Colonic mucosa (tissue), 4 donors: ENCODE measurements at places on chromosomes 2 and 18.

DNA sequence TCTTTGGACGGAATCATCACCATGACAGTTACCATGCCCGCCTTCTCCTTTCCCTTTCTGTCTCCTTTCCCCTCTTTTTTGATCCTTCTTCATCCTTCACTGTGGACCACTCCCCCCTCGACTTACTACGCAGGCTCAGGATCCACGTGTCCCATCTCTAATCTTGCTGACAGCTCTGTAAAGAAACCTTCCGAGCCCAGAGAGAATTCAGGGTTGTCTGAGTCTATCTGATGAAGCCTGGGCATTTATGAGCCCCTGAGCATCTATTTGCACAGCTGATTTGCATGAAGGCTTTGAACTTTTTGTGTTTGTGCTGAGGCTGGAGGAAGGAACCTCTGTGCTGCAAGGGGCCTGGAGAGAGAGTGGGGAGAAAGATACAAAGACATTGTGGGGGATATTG is 50.7 kb downstream of the CIB4 start:
- H3K27ac ChIP-seq, result no peak overlapping the region
- no peak overlapping the region for H3K4me3 ChIP-seq
- H3K4me1 ChIP-seq, result no peaks in the 10 kb centered on the region
- no peak for DNase-seq
- H3K27me3 ChIP-seq, result no peaks in the 10 kb centered on the region
- H3K36me3 ChIP-seq, result no peaks in the 10 kb centered on the region

DNA sequence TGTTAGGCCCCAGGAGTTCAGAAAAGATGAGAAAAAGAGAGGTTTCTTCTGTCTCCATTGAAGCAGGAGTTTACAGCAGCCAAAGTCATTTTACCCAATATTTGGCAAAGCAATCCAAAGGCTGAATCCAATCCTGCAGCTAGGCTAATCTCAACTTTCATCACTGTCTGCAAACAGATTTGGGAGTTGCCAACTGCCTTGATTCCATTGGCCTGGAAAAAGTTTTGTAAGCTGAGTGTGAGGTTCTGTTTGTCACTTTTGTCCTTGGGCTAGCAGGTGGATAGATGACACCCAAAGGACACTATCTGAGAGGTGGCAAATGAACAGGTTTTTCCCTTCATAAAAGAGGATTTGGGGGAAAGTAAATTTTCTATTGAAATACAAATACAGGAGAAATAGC is 56.6 kb upstream of the SETBP1 start:
- no peaks in the 10 kb centered on the region for H3K27me3 ChIP-seq
- no peaks in the 10 kb centered on the region for H3K4me1 ChIP-seq
- DNase-seq, result no peak

DNA sequence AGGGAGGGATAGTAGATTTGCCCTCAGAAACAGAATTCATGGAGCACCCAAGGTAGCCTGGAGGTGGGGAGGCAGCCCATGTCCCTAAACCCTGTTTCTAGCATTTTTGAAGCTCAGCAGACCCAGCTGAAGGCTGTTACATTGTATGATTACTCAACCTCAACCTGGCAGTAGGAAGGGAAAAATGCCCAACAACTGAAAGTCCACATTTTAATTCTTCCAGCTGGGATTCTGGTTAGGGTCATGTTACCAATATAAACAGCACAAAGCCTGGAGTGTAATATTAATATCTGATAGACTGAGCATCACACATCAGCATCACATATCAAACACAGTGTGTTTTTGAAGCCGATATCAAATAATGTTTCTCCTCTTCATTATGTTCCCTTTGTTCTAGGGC is 437.0 kb downstream of the HRH4 start:
- H3K36me3 ChIP-seq, result no peaks in the 10 kb centered on the region
- H3K4me1 ChIP-seq, result no peaks in the 10 kb centered on the region
- no peaks in the 10 kb centered on the region for H3K27me3 ChIP-seq

GRCh38 chr2:192544371-192544955 is 349.7 kb upstream of the TMEFF2 start:
- no peak overlapping the region for H3K4me3 ChIP-seq
- H3K27ac ChIP-seq, result no peak overlapping the region
- H3K36me3 ChIP-seq, result no peaks in the 10 kb centered on the region
- no peaks in the 10 kb centered on the region for H3K4me1 ChIP-seq
- DNase-seq, result no peak
- H3K27me3 ChIP-seq, result no peaks in the 10 kb centered on the region

DNA sequence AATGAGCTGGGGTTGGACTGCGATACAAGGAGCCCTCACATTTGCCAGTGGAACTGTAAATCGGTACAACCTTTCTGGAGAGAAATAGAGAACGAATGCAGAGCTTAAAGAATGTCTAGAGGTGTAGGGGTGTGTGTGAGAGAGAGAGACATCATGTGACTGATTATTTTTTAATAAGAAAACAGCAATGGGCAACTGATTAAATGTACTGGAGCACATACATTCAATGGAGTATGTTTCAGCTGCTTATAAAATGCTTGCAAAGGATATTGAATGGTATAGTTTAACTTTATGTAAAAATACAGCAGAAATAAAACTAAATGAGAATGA is 391 bp upstream of the TMEM17 start:
- H3K36me3 ChIP-seq, result no peaks in the 10 kb centered on the region
- H3K27ac ChIP-seq, result peak overlapping the region; percentile 77

DNA sequence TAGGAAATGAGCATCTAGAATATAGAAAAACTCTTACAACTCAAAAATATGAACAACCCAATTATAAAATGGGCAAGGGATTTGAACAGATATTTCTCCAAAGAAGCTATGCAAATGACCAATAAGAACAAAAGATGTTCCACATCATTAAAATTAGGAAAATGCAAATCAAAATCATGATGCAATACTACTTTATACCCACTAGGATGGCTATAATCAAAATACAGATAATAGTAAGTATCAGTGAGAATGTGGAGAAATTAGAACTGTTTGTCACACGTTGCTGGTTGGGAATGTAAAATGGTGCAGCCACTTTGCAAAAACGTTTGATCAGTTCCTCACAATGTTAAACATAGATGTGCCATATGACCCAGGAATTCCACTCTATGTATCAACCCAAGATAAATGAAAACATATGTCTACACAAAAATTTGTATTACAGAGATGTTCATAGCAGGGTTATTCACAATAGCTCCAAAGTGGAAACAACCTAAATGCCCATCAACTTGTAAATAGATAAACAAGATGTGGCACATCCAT is 558.4 kb downstream of the SLC4A3 start:
- no peaks in the 10 kb centered on the region for H3K36me3 ChIP-seq
- no peaks in the 10 kb centered on the region for H3K4me1 ChIP-seq
- no peak overlapping the region for H3K4me3 ChIP-seq
- H3K27ac ChIP-seq, result no peak overlapping the region
- H3K27me3 ChIP-seq, result no peaks in the 10 kb centered on the region

DNA sequence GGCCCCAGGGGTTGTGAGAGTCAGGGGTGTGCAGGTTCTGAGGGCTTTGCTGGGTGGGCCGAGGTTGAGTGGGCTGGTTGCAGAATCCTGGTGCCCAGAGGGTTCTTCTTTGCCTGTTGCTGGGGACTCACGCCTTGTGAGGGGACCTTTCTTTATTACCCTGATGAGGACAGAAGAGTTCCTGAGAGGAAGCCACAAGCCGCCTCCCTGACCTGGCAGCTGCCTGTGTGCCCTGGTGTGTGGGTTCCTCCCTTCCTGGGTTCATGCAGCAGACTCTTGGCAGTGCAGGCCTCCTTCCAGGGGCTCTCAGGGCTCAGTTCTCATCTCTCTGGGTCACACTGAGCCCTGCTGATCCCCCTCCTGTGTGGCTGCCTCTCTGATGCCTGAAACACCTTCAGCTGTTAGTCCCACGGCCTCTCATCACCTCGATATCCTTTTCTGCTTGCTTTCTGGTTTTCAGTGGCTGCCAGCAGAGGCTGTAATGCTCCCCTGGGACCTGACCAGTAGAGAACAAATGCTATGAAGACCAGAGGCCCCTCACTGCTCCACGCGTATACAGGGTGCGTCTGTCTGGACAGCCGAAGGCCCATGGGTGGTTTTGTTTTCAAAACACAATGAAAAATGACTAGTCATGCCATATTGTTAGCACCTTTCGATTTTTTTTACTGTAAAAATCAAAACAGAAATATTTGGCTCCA is 191.3 kb downstream of the AGAP1 start:
- H3K27ac ChIP-seq, result no peak overlapping the region
- H3K36me3 ChIP-seq, result no peaks in the 10 kb centered on the region
- H3K27me3 ChIP-seq, result no peaks in the 10 kb centered on the region
- DNase-seq, result no peak
- peaks cover 13% of the 10 kb centered on the region for H3K4me1 ChIP-seq

DNA sequence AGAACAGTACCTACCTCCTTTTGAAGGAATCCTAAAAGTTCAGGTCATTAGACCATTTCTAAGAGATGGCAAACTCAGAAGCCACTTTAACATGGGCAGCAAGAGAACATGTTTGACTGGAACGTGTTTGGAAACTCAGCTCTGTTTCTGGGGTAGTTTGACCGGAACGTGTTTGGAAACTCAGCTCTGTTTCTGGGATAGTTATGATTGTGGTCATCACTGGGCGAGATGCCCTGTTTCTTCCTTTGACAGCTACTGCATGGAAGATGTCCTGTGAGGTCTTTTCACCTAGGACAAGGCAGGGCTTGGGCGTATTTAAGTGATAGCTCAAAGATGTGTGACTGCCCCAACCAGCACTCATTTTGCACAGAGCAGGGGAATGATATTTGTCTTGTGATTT is 19.9 kb upstream of the SERPINB13 start:
- no peak overlapping the region for H3K27ac ChIP-seq
- no peaks in the 10 kb centered on the region for H3K4me1 ChIP-seq
- H3K36me3 ChIP-seq, result no peaks in the 10 kb centered on the region
- no peak for DNase-seq

- no peak for DNase-seq
- no peaks in the 10 kb centered on the region for H3K27me3 ChIP-seq
- no peaks in the 10 kb centered on the region for H3K4me1 ChIP-seq
- H3K27ac ChIP-seq, result no peak overlapping the region
Observed at GRCh38 chr18:73645160-73645715, 502.4 kb downstream of the FBXO15 start.

GRCh38 chr2:9590641-9591040 is 35.0 kb upstream of the ADAM17 start:
- no peak overlapping the region for H3K4me3 ChIP-seq
- DNase-seq, result no peak
- no peak overlapping the region for H3K27ac ChIP-seq
- H3K27me3 ChIP-seq, result no peaks in the 10 kb centered on the region
- no peaks in the 10 kb centered on the region for H3K4me1 ChIP-seq
- no peaks in the 10 kb centered on the region for H3K36me3 ChIP-seq

- no peaks in the 10 kb centered on the region for H3K27me3 ChIP-seq
- H3K36me3 ChIP-seq, result no peaks in the 10 kb centered on the region
- H3K27ac ChIP-seq, result peak overlapping the region; percentile 89
- no peak overlapping the region for H3K4me3 ChIP-seq
Observed at GRCh38 chr2:20196657-20197161, 28.2 kb downstream of the SDC1 start.

- no peak overlapping the region for H3K4me3 ChIP-seq
- H3K27me3 ChIP-seq, result no peaks in the 10 kb centered on the region
- H3K36me3 ChIP-seq, result no peaks in the 10 kb centered on the region
- DNase-seq, result no peak
- no peaks in the 10 kb centered on the region for H3K4me1 ChIP-seq
Observed at GRCh38 chr2:40287773-40288172, 164.1 kb downstream of the SLC8A1 start.

- H3K4me1 ChIP-seq, result no peaks in the 10 kb centered on the region
- H3K27ac ChIP-seq, result no peak overlapping the region
- H3K36me3 ChIP-seq, result no peaks in the 10 kb centered on the region
Observed at GRCh38 chr18:49976795-49977560, 163.6 kb upstream of the ACAA2 start.

DNA sequence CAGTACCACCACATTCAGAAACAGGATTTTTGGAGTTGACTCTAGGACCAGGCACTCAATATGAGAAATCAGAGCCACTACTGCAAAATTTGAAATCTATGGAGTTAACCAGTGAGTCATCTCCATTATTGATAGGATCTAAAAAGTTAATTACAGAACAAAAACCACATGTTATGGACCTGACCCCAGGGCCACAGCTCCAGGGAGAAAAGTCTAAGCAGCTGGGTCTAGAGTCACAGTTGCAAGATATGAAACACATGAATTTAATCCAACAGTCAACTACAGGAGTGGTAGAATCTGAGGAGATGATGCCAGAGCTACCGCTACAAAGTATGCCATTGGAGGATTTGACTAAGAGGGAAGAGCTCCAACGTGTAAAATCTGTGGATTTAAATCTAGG is 13.4 kb upstream of the ZNF512 start:
- no peak overlapping the region for H3K27ac ChIP-seq
- no peaks in the 10 kb centered on the region for H3K27me3 ChIP-seq
- no peak overlapping the region for H3K4me3 ChIP-seq
- no peaks in the 10 kb centered on the region for H3K36me3 ChIP-seq

- H3K4me3 ChIP-seq, result no peak overlapping the region
- H3K27me3 ChIP-seq, result no peaks in the 10 kb centered on the region
- DNase-seq, result no peak
- no peaks in the 10 kb centered on the region for H3K36me3 ChIP-seq
Observed at GRCh38 chr2:73494031-73494430, 108.4 kb downstream of the ALMS1 start.

DNA sequence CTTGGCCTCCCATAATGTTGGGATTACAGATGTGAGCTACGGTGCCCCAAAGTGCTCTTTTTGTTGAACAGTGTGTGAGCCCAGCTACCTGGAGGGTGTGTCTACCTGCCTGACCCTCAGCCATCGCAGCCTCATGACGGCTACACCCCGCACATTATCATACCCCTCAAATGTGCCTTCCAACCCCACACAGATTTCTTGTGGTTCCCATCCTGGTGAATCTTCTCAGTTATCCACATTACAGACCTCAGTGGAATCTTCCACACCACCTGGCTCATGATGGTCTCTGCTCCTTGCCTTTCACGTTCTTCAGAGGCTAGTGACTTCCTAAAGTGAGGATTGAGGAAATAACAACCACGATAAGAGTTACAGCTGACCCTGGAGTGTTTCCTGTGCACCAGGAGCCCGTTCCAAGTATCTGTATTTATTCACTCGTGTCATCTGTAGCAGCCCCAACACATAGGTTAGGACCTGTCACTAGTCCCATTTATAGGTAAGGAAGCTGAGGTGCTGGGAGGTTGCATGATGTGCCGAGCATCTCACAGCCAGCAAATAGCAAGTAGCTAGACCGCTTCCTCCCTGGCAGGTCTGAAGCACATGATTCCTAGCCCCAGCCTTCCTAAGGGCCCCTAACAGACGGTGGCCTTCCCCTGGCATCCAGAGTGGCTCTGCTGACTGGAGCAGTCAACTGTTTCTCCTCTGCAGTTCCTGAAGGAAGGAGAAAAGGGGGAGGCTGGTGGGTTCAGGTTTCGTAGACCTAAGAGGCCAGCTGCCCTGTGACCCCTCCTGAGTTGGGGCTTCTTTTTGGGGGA is 47.3 kb downstream of the TCF7L1 start:
- H3K36me3 ChIP-seq, result no peaks in the 10 kb centered on the region
- no peaks in the 10 kb centered on the region for H3K4me1 ChIP-seq
- DNase-seq, result no peak
- H3K4me3 ChIP-seq, result no peak overlapping the region
- no peaks in the 10 kb centered on the region for H3K27me3 ChIP-seq
